ENCODE measurements at places on chromosomes 3 and 15.

DNA sequence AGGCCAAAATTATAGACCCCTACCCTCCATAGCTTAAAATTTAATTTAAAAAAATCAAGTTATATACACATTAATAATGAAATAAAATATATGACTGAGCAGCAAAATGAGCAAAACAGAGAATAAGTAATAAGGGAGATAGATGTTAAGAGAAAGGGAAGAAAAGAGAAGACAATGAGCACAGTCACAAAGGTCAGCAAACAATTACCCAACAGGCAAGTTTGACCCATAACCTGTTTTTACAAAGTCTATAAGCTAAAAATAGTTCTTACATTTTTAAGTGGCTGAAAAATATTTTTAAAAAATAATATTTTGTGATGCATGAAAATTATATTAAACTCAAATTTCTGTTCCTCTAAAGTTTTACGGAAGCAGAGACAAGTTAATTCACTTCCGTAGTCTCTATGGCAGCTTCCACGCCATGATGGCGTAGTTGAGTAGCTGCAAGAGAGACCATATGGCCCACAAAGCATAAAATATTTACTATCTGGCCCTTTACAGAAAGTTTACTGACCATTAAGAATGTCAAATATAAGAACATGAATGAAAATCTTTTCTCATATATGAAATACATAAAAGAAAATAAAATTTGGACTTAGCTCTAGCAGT is 47.5 kb downstream of the ACAP2 start:
- no peak for ATAC-seq
- H3K36me3 ChIP-seq, result no peaks in the 10 kb centered on the region
- H3K4me3 ChIP-seq, result no peak overlapping the region
- no peaks in the 10 kb centered on the region for H3K27me3 ChIP-seq
- no peak overlapping the region for H3K27ac ChIP-seq

DNA sequence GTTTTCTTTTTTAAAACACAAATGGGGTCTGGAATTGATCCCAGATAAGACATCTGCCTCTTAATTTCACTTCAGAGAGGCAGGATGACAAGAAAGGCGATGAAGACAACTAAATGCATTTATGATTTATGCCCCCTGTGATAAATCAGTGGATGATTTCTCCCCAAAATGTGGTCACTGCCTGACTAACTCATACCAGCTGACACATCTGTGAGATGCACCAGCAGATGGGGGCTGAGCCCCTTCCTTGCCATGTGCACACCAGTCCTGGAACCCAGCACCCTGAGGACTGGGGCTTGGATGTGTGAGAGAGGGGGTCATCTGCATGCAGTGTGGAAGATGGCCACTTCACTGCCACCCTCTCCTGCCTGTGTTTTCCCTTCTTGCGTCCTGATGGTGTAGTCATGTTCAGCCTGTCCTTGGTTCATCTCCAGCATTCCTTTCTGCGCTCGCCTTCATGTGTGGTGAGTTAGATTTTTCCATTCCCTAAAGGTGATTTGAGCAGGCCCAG is 264.3 kb downstream of the LRTM1 start:
- no peak overlapping the region for H3K27ac ChIP-seq
- H3K27me3 ChIP-seq, result peaks cover 8% of the 10 kb centered on the region
- ATAC-seq, result no peak

DNA sequence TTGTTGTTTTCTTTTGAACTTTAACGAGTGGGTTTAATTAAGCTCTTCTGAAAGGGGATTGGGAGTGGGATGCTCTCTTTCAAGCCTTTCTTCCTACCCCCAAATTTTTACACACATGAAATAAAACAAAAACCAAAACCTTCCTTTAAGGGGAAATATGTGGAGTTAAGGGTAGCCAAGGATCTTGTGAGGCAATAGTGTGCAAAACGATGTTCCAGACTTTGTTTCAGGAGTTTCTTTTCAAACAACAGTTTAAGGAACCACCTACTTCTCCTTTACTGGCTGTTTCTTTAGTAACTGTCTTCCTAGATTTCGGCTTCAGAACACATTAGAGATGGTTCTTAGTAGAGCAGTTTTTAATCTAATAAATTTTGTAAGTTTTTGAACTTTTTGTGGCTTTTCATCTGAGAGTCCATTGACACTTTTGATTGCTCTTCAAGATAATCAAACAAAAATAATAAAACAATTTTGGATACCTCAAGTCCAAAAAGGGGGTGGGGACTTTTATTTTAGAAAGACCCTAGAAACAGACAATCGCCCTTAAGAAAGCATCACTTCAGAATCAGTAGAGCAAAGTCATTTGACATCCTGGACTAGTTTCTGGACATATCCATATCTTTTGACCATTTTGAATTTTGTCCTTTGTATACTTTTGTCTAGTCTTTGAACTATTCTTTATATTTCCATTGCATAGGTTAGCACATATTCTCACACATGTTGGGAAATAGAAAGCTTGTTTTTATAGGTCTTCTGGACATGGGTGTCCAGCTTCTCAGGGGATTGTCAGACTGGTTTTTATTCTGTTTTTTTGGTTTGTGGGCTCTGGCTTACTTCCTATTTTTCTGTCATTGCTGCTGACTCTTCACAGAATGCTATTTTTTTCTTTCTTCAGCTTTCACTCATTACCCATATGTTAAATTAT is 6.0 kb downstream of the DIPK2A start:
- peaks cover 5% of the 10 kb centered on the region for H3K36me3 ChIP-seq
- H3K4me1 ChIP-seq, result peaks cover 59% of the 10 kb centered on the region
- H3K27ac ChIP-seq, result peak overlapping the region; percentile 62
- H3K27me3 ChIP-seq, result no peaks in the 10 kb centered on the region

DNA sequence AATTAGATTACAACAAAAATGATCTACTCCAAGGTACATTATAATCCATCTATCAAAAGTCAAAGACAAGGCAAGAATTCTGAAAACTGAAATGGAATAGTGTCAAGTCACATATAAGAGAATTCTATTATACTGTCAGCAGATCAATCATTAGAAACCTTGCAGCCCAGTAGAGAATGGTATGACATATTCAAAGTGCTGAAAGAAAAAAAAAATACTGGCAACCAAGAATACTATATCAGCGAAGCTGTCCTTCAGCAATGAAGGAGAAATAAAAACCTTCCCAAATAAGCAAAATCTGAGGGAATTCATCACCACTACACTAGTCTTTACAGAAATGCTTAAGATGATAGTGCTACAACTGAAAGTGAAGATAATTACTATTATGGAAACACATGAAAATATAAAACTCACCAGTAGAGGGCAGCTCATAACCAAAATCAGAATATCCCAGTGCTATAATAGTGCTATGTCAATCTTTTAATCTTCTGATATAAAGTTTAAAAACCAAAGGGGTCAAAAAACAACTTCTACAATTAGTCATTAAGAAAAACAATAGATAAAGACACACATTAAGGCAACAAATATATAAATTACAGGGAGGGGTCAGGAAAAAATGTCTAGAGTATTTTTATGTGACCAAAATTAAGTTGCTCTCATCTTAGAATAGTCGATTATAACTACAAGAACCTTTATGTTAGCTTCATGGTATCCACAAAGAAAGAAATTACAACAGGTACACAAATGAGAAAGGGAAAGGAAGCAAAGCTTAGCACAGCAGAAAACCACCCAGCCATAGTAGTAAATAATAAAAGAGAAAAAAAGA is 190.7 kb upstream of the CNTN6 start:
- no peaks in the 10 kb centered on the region for H3K4me1 ChIP-seq
- H3K4me3 ChIP-seq, result no peak overlapping the region
- no peaks in the 10 kb centered on the region for H3K27me3 ChIP-seq
- H3K27ac ChIP-seq, result no peak overlapping the region

DNA sequence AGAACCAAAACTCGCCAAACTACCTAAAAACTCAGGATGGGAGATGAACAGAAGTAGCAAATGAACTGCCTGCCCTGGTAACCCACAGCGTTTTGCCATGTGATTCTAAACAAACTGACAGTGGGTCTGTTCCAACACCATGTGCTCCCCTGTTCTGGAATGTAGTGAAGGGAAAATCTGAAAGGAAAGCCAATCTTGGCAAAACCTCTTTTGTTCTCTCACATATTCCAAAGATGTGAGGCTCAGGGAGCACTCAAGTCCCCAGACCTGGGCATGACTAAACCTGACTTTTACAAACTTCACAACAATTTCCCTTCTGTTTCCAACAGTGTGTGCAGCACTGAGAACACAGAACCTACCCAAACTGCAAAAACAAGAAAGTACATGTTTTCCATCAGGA is 116.1 kb downstream of the IMPG2 start:
- no peak overlapping the region for H3K4me3 ChIP-seq
- peaks cover 23% of the 10 kb centered on the region for H3K27me3 ChIP-seq
- H3K4me1 ChIP-seq, result no peaks in the 10 kb centered on the region
- no peak for ATAC-seq

GRCh38 chr15:57218826-57219576 is 157.3 kb upstream of the CGNL1 start:
- H3K36me3 ChIP-seq, result no peaks in the 10 kb centered on the region
- H3K27me3 ChIP-seq, result no peaks in the 10 kb centered on the region
- peaks cover 21% of the 10 kb centered on the region for H3K4me1 ChIP-seq
- no peak overlapping the region for H3K4me3 ChIP-seq
- H3K27ac ChIP-seq, result no peak overlapping the region
- ATAC-seq, result no peak

DNA sequence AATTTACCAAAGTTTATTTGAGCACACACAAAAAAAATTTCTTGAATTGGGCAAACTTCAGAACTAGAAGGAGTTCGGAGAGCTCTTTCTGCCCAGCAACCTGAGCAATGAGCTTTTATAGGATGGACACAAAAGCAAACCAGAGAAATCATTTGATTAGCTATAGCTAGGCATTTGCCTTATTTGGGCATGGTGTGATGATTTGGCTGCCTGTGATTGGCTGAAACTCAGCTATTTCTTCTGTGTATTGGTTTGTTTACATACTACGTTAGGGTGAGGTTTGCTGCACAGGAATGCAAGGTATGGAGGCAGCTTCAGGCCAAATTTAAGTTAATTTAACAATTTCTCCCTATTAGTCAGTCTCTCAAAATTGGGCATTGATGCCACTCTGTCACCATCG is 65.1 kb downstream of the NEK11 start:
- no peak overlapping the region for H3K27ac ChIP-seq
- no peak overlapping the region for H3K4me3 ChIP-seq
- no peaks in the 10 kb centered on the region for H3K36me3 ChIP-seq

GRCh38 chr15:40190591-40190990 is 29.7 kb downstream of the BUB1B start:
- H3K27ac ChIP-seq, result no peak overlapping the region
- H3K4me1 ChIP-seq, result no peaks in the 10 kb centered on the region
- no peak overlapping the region for H3K4me3 ChIP-seq

- H3K4me3 ChIP-seq, result no peak overlapping the region
- H3K36me3 ChIP-seq, result peaks cover 6% of the 10 kb centered on the region
- ATAC-seq, result no peak
- no peaks in the 10 kb centered on the region for H3K4me1 ChIP-seq
Measured at GRCh38 chr15:73081321-73081958, 29.2 kb downstream of the NEO1 start.

- ATAC-seq, result no peak
- H3K36me3 ChIP-seq, result no peaks in the 10 kb centered on the region
- H3K4me3 ChIP-seq, result peak overlapping the region; percentile 93
- H3K4me1 ChIP-seq, result peaks cover 7% of the 10 kb centered on the region
- no peaks in the 10 kb centered on the region for H3K27me3 ChIP-seq
- H3K27ac ChIP-seq, result peak overlapping the region; percentile 99
Measured at GRCh38 chr15:58932710-58933280, 684 bp downstream of the SLTM start.

DNA sequence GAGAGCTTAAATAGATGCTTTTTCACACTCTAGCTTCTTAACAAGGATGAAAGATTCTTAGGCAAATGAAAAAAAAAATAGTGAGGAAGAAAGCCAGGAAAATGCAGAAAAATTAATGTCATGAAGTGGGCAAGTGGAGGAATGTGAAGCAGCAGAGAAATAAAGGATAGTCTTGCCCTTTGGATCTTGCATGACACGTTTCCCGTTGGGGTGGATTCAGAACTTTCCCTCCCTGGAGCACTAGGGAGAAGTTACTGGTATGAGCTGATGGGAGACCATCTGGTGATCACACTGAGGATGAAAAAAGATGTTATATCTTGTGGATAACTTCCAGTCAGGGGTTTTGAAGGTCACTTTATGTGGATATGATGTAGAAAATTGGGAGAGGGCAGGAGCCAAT is 361.8 kb upstream of the ROPN1 start:
- no peaks in the 10 kb centered on the region for H3K4me1 ChIP-seq
- H3K27me3 ChIP-seq, result peaks cover 22% of the 10 kb centered on the region
- ATAC-seq, result no peak
- no peaks in the 10 kb centered on the region for H3K36me3 ChIP-seq
- H3K27ac ChIP-seq, result no peak overlapping the region

DNA sequence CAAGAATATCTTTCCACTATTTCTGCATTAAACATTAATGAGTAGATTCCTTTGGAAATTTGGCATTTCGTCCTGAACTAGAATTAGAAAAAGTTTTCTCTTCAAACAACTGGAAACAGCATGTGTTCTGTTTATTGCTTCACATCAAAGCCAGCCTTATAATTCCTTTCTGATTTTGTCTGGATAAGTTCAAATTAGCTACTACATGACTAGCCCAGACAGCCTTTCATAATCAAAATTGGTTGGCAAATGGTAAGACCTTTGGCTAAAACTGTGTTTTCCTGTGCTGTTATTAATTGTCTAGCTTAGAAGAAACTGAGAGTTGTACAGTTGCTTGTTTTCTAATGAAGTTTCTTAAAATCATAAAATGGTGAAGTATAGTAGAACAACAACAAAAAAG is 52.7 kb upstream of the P3H2 start:
- no peak overlapping the region for H3K27ac ChIP-seq
- peaks cover 10% of the 10 kb centered on the region for H3K4me1 ChIP-seq
- no peak overlapping the region for H3K4me3 ChIP-seq
- H3K27me3 ChIP-seq, result no peaks in the 10 kb centered on the region

GRCh38 chr3:152742368-152743347 is 92.3 kb upstream of the P2RY1 start:
- peaks cover 5% of the 10 kb centered on the region for H3K27me3 ChIP-seq
- H3K4me3 ChIP-seq, result no peak overlapping the region
- no peaks in the 10 kb centered on the region for H3K36me3 ChIP-seq
- ATAC-seq, result peak; percentile 51

- no peaks in the 10 kb centered on the region for H3K36me3 ChIP-seq
- H3K27ac ChIP-seq, result peak overlapping the region; percentile 97
- ATAC-seq, result no peak
Measured at GRCh38 chr15:75455424-75455981, 4.0 kb upstream of the SIN3A start.
